Retina (tissue), 1 donor: ENCODE measurements at places on chromosomes 13 and 19.

DNA sequence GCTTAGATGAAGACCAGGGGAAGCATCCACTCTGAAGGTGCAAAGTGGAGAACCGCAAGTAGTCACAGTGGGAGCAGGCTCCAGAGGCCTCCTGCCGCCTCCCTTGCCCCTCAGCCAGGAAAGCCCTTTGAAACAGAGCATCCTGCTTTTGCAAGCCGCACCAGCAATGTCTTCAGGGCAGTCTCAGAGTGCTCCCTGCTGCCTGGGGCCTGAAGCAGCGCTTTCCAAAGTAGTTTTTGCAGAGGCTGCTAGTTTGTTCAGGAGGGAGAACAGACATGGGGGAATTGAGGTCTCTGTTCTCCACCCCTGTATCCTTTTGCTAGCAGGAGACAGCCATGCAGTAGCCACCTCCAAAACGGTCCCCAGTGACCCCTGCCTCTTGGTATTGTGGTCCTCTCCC, 15.8 kb upstream of the POP4 start:
- DNase-seq: no peak

- DNase-seq: no peak
These were observed 45.8 kb downstream of the SOX1 start for GRCh38 chr13:112112534-112113276.

GRCh38 chr13:33934343-33934742, 116.4 kb downstream of the RFC3 start:
- DNase-seq: no peak

DNA sequence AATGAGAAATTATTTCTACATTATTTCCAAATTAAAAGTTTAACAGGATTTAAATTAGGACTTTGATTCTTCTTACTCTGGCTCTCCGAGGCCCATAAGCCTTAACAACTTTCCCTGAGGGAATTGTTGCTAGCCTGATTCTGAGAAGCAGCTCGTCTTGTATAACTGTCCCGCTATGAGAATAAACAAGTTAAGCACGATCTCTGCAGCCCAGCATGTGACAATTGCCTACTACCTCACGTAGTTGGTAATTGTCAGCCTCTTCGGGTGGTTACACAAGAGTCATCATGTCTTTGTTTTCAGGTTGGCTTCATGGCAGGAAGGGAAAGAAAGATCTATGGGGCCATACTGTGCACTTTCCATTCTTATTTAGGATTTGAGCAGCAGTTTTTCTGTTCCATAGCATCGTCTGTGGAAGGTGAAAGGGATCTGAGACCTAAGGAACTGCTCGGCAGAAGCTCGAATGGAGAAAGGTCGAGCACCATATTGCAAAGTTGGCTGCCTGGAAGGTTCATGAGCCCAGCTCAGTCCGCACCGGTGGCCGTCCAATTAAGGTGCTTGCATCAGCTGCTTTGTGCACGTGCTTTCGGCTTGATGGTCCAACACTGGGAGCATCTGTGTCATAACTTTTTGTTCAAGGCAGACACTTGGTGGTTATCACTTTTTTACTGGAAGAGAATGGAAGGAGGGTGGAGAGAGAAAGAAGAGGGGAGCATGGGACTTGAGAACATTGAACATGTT, 1.8 kb upstream of the STARD13 start:
- DNase-seq: no peak

- DNase-seq: peak; percentile 73
These were observed 20.2 kb downstream of the BBC3 start for GRCh38 chr19:47210689-47211316.

- DNase-seq: no peak
These were observed 2.1 kb downstream of the SEMA6B start for GRCh38 chr19:4557144-4557970.

GRCh38 chr13:108407495-108407894, 138.0 kb downstream of the TNFSF13B start:
- DNase-seq: no peak

DNA sequence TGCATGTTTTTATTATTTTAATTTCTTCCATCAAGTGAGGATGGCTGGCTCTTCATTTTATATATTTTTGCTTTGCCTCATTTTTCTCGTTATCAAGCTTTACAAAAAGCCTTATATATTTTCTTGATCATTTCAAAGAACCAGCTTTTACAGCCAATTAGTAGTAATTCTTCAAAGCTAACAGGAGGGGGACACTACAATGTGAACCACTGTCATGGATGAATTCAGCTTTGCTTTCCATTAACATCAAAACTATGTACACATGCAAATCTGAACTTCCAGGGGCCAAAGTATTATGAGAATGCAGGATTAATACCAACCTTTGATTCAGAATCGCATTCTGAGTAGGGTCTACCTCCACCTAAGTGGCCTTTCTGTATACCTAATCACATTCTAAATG, 11.1 kb downstream of the UQCRFS1 start:
- no peak for DNase-seq

DNA sequence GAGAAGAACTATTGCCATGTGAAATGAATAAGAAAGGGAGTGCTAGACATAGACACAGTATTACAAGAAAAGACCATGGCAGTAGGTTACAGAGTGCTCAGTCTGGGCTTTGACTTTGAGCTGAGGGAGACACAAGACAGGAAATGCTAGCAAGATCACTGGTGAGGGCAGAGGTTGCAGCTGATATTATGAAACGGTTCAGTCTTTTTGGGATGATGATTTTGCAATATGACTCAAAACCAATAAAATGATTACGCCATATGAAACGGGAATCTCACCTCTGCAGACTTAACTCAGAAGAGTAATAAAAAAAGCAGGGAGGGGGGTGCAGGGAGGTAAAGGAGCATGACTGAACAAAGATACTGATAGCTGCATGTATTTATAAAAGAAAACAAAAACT, 123.1 kb downstream of the RBM26 start:
- DNase-seq: no peak

- DNase-seq: peak; percentile 52
These were observed 52.0 kb upstream of the ARGLU1 start for GRCh38 chr13:106619688-106620555.

DNA sequence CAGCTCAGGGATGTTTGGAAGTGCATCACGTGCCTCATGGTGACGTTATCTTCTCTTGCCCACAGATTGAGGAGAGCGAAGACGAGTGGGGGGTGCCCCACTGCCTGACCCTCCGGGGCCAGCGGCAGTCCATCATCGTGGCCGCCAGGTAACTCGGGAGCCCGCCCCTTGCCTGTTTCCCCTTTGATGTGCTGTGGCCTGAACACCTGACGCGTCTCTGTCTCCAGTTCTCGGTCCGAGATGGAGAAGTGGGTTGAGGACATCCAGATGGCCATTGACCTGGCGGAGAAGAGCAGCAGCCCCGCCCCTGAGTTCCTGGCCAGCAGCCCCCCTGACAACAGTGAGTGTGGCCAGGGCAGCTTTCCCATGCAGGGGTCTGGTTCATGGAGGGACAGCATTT, 137.0 kb downstream of the STK24 start:
- DNase-seq: no peak

GRCh38 chr19:33638167-33639034, 16.6 kb downstream of the CHST8 start:
- DNase-seq: no peak

DNA sequence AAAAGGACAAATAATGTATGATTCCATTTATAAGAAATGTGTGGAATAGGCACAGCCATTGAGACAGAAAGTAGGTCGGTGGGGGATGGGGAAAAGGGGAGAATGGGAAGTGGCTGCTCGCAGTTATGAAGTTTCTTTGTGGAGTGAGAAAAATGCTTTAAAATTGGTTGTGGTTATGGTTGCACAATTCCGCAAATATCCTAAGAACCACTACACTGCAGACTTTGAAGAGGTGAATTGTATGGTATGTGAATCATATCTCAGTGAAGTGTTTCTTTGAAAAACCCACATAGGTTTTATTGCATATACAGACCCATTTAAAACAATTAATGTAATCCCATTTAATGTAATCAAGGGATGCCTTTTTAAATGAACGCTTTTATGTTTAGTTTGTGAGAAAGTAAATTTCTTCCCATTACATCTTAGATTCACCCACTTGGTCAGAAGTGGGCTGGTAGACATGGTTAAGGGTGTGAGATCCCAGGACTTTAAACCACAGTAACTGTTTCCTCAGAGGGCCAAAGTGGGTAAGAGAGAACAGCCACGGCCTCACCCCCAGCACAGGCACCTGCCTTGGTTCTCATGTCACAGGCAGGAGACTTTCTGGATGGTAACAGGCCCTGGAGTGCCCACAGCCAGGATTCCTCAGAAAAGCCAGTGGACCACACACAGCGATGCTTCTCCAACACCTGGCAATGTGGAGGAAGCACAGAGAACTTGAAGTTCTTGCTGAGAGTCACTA, 119.3 kb upstream of the GJB6 start:
- DNase-seq: no peak

GRCh38 chr13:32548837-32549236, 10.2 kb upstream of the N4BP2L2 start:
- DNase-seq: no peak

- no peak for DNase-seq
These were observed 855 bp upstream of the CARS2 start for GRCh38 chr13:110706570-110707372.

DNA sequence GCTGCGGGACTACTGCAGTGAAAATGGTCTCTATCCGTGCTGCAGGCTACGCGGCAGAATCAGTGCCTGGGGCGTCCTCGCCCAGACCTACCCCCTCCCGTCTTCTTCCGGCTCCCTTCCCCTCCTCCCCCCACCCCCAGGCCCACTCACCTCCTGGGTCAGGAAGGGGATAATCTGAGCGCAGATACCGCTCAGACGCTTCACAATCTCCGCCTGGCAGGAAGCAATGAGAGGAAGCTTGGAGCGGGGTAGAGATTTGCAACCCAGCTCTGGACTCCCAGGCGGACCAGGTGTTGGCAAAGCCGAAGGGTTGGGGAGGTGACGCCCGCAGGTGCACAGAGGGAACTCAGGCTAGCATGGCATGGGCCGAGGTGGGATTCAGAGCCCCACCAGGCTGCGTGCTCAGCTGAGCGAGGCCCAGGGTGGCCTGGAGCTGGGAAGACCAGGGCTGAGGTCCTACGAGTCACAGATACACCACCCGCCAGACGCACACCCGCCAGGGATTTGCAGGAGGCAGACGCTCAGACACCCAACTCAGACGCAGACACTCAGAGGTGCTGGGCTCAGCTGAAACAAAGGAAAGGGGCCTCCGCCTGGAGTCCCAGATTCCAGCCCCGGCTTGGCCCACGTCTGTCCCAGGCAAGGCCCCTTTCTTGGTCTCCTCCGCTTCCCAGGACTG, 4.1 kb downstream of the TLE2 start:
- DNase-seq: peak; percentile 68

- no peak for DNase-seq
These were observed 122.3 kb downstream of the DNAJC15 start for GRCh38 chr13:43145534-43146196.

DNA sequence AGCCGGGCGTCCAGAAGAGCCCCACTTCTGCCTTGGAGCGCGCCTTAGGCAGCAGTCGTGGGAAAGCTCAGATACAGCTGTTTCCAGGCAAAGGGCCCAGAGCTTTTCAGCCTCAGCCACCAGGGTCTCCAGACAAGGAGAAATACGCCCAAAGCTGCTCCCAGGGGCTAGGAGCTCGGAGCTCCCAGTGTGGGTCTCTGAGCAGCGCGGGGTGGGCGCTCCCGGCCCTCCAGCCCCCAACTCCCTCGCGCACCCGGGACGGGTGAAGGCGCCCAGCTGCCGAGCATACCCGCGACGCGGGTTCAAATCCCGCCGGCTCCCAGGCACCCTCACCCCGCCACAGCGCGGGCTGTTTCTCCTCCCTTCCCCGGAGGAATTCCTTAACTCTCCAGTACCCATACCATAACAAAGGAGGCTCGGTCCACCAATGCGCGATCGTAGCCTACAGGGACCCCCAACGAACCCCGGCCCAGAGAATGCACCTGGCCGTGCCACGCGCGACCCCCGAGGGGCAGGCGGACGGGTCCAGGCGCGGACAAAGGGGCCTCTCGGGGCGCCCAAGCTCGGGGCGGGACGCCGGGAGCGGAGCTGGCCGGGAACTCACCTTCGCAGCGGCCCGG, 507 bp downstream of the COL4A1 start:
- DNase-seq: peak; percentile 81

DNA sequence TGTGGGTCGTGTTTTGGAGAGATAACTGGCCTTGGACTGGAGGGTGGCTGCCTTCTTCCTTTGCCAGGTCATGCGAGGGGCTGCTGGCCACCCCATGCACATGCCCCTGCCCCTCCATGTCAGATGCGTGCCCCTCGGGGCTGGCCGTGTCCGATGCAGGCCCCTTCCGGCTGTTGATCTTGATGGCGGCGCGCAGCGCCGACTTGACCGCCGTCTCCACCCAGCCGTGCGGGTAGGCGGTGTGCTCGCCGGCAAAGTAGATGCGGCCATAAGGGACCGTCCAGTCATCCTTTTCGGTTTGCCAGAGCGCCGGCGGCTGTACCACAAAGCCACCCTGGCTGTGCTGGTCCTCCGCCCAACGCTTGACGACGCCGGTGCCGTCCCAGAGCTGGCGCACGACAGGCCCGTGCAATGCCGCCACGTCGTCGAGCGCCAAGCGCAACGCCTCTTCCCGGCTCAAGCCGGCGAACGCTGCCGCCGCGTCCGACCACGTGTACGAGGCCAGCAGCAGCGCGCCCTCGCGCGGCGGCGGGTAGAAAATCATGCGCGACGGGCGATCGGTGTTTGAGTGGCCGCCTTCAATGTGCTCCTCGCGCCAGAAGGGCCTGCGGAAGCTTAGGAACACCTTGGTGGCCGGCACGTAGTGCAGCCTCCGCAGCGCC, 6.9 kb downstream of the IL4I1 start:
- peak; percentile 96 for DNase-seq

GRCh38 chr19:13906521-13906904, 512 bp downstream of the CC2D1A start:
- DNase-seq: no peak

GRCh38 chr19:13583753-13584152, 77.5 kb upstream of the CACNA1A start:
- DNase-seq: no peak

DNA sequence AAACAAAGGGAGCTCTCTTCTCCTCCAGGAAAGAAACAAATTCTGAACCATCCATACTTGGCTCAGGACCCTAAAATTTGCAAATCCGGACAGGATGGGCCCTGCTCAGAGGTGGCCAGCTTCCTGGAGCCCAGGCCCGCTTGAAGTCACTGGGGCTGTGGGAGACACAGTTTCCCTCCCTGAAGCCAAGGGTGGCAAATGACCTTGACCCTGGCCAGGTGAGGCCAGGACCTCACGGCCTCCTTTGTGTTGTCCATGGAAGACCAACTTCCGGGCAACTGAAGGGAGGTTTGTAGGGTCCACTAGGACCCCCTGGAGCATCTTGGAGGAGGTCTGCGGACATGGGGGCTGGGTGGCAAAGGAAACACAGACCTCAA, 5.5 kb downstream of the NANOS3 start:
- DNase-seq: no peak

DNA sequence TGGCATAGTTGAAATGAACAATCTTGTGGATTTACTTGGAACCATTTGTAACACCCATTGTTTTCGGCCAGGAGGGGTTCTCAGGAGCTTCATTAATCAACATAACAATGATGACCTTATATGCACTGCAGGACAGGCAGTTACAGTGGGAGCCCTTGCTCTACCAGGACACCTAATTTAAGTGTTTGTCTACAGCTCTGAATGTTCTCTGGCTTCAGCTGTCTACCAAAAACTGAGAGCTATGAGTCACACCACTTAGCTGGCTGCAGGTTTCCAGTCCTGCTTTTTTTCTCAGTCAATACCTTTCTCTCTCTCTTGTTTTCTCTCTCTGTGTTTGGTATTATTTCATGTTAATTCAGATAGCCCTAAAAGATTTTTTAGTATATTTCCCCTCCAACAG, 105.4 kb upstream of the MBNL2 start:
- DNase-seq: no peak
